ENCODE measurements at places on chromosomes 16 and 17. TPM values are rescaled to one million over a fixed set of nuclear protein-coding genes. Genes with fewer than 3 reads are reported as not detected.

GRCh38 chr17:37147301-37147812 lies 198.6 kb downstream of the AATF start:
- DNase-seq, result no peak

- DNase-seq, result no peak
These were observed 401 bp downstream of the NXN start for GRCh38 chr17:979212-979538.

DNA sequence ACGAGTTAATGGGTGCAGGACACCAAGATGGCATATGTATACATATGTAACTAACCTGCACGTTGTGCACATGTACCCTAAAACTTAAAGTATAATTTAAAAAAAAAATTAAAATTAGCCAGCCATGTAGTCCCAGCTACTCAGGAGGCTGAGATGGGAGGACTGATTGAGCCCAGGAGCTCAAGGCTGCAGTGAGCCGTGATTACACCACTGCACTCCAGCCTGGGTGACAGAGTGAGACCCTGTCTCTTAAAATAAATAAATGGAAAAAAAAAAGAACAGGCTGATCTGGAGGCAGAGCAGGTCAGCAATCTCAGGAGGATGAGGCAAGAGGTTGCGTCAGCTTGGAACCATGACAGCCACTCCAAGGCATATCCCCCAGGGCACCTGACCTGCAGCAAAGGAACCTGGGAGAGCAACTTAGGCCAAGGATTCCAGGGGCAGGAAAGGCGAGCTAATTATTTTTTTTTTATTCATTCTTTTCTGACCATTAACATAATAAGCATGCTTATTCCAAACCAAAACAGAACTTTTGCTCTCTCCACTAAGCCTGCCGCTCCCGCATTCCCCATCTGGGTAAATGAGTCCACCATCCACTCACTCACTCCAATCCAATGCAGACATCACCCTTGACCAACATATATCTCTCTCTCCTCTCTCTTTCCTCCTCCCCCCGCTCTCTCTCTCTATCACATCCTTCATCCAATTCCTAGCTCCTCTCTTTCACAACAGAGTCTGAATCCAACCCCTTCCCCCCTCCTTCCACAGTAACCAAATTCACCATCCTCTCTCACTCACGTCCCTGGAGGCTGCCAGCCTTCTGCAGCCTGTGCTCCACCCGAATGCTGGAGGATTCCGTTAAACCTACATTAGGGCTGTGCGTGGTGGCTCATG lies 47.7 kb downstream of the TK2 start:
- no peak for DNase-seq

DNA sequence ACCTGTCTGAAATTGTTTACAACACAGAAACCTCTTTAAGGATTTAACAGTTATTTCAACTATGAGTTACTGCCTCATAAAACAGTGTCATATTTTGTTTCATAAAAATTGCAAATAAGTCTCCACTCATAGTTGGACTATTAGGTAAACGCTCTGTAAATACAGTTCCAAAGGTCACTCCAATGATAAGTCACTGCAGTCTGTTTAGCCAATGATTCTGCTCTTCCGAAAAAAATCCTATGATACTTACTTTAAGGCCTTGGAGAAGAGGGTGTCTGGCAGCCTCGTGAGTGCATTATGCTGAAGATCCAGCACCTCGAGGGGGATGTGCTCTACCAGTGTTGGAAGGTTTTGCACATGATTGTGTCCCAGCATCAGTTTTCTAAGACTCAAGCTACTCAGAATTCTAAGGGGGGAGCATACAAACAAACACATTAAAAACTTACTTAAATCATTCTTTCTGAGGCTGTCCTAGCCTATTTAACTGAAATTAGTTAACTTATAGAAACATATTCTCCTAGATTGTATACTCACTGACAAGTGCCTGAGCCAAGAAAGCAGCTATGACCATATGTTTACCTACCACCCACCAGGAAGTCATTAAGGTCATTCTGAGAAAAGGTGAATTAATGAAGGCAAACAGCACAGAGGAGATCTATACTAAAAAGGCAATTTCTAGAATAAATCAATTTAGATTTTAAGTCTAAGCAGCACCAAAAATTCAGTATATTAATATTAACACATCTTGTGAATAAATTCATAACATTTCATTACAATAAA lies 41.1 kb downstream of the MARVELD3 start:
- DNase-seq, result no peak

- DNase-seq, result peak; percentile 13
These were observed 42.7 kb downstream of the ADGRG5 start for GRCh38 chr16:57585051-57585687.

GRCh38 chr16:57137566-57138273 lies 45.3 kb downstream of the CPNE2 start:
- no peak for DNase-seq

DNA sequence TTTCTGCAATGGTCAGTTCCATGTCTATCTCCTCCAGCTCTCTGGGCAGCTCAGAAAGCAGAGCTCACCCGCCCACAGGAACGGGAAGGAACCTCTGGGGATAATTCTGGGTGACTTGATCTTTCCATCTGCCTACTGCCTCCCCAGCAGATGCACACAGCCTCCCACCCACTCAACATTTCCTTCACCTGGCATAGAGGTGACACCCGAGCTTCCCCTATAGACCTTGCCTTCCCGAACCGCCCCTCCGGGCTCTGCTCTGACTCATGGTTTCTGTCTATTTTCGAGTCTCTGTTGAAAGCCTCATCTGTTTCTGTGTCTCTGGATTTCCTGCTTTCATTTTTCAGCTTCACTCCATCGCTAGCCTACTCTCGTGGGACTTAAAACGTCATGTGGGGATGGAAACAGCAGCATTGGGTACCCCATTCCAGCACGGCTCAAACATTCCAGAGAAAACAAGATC lies 11.4 kb downstream of the GGA3 start:
- no peak for DNase-seq

- no peak for DNase-seq
These were observed 493.7 kb upstream of the ERCC4 start for GRCh38 chr16:13426269-13426668.

DNA sequence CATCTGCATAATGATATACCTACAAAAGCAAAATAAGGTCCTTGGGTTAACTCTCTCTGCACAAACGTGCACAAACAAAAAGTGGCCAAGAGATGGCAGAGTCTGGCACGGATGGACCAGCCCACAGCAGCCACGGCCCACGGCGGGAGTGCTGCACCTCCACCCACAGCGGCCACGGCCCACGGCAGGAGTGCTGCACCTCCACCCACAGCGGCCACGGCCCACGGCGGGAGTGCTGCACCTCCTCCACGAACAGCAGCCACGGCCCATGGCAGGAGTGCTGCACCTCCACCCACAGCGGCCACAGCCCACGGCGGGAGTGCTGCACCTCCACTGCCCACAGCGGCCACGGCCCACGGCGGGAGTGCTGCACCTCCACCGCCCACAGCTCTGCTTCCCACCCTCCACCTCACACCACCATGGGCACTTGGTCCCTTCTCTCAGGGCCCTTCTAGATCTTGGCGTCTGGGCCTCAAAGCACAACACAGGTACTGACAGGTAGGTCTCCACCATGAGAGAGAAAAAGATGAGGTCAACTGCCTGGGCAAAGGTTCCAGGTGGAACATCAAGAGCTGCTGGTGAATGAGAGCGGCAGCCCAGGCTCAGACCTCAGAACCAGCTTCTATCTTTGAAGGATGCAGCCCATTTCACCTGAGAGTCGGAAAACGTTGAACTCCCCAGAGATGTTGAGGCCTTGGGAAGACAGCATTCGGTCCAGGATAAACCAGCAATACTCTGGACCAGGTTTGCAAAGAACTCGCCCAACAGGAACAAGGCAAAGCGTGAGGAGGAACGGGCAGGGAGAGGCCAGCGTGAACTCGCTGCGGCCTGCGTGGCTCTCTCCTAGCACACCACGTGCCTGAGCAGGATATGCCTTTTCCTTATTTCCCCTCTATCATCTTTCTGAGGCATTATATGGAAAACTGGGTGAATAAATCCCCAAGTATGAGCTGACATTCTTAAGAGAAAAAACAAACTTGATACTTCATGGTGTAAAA lies 124.5 kb downstream of the ZNF778 start:
- DNase-seq, result no peak

GRCh38 chr17:75896415-75897159 lies at the start of gene TRIM65:
Gene TRIM65 (minus strand): TSS chr17:75896951. CDS start chr17:75896937, 14 bp downstream.
- DNase-seq, result peak; percentile 90

- no peak for DNase-seq
These were observed 71.9 kb downstream of the SDR42E1 start for GRCh38 chr16:81939164-81940056.

GRCh38 chr16:71426069-71426879 lies 15.6 kb downstream of the TLE7 start:
- DNase-seq, result no peak

DNA sequence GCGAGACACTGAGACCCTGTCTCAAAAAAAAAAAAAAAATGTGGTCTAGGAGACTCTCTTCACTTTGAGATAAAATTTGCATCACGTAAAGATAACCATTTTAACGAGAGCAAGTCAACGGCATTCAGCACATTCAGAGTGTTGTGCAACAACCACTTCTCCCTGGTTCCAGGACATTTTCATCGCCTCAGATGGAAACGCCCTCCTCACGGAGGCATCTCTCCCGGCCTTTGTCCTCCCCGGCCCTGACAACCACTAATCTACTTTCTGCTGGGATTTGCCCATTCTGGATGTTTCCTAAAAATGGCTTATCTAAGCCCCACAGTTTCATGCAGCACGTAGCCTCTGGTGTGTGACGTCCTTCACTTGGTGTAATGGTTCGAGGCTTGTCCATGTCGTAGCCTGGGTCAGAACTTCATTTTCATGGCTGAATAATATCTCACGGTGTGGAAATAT lies 6.4 kb upstream of the NPRL3 start:
- DNase-seq, result no peak

- DNase-seq, result no peak
These were observed 1.7 kb upstream of the SLC16A11 start for GRCh38 chr17:7045492-7046126.

- no peak for DNase-seq
These were observed 253.2 kb upstream of the IRX5 start for GRCh38 chr16:54677308-54677950.

DNA sequence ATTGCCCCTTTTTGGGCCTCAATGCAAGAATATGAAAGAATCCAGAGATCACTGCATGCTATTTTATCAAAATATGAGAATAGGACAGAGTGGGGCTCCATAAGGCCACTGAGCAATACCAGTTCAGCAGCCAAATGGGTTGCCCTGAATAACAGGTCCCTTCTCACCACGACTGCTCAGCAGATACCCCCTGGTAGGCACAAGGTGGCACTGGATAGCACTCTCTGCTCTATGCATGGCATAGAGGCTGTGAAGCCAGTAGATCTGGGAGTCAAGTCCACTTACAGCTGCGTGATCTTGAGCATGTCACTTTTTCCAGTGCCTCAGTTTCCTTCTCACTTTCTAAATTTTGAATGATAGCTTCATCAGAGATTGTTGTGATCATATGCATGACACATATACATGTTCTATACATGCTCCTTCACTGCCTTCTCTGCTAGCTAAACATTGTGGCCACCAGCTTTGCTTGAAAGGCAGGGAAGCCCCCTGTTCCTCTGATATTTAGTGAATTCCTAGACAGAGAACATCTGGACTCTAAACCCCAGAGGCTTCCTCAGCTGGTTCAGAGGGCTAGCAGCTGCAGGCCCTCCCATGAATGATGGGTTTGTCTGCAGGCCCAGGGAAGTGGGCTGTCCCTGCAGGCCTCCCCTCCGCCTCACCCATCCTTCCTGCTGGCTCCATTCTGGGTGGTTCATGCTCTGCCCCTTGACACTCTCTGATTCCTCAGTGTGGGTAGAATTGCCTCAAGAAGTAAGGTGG lies 84.9 kb upstream of the ASIC2 start:
- DNase-seq, result no peak

- DNase-seq, result no peak
These were observed 86.2 kb downstream of the TOX3 start for GRCh38 chr16:52460639-52461178.

DNA sequence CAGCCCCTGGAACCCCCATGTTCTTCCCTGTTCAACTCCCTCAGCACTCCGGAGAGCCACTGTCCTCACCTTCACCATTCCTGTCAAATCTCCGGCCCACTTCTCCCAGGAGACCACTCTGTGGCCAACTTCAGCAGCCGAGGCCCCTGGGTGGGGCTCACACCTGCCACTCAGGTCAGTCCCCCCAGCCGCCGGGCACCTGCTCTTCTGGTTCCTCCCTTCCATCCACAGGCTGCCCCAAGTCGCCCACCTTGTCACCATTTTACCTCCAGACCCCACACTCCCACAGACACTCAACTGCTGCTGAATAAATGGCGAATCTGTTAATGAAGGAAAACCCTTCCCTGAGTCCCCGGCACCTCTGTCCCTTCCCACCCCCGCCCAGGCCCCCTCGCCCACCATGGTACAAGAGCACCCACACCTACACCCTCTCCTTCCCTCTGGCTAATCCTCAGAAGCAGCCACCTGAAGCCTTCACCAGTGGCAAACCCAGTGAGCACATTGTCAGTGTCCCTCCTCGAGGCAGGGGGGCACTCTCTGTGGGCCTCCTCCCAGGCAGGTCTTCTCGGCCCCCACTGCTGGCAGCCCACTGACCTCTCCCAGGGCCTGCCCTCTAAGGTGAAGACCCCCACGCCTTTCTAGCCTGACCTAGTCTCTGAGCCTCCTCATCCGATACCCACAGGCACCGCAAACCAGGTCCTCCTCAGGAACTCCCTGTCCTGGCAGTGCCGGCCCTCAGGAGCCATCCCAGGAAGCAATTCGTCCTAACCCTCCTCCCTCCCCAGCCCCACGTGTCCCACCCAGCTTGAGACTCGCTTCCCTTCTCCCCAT lies 8.2 kb downstream of the CANT1 start:
- no peak for DNase-seq

GRCh38 chr16:3009568-3010390 lies 2.9 kb upstream of the CLDN9 start:
- no peak for DNase-seq

DNA sequence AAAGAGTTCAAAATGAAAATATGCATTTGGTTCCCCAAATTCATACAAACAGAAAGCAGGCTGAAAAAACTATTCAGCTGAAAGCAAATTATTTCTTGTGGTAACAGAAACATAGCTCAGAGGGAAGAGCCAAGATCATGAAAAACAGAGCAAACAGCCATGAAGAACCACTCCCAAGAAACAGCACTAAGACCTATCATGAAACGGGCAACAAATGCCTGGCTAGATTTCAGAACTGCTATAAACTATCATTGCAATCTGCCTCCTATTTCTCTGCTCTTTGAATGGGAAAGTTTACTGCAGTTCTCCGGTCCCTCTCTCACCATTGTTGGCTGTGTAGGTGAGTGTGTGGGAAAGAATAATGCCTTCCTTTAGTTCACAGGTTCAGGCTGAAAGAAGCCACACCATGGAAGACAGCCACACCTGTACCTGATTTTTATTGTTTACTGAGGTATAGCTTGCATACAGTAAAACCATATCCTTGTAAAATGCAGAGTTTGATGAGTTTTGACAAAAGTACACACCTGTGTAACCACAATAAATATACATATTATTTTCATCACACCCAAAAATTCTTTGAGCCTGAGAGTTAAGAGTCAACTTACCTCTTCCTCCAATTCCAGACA lies 48.2 kb downstream of the CEP112 start:
- DNase-seq, result no peak

GRCh38 chr17:41420134-41420533 lies 4.3 kb downstream of the KRT37 start:
- no peak for DNase-seq

HOXB2 gene
- not detected for total RNA-seq

BCL6B gene
- not detected for total RNA-seq

ORAI3 gene
- 25.2 TPM for total RNA-seq

DYNLL2 gene
- 20.5 TPM for total RNA-seq

TNFSF13 gene
- 1.3 TPM for total RNA-seq

Data from osteocyte (in vitro differentiated cells).